Astrocyte of the hippocampus (primary cell): ENCODE measurements at places on chromosomes 12 and 14.

DNA sequence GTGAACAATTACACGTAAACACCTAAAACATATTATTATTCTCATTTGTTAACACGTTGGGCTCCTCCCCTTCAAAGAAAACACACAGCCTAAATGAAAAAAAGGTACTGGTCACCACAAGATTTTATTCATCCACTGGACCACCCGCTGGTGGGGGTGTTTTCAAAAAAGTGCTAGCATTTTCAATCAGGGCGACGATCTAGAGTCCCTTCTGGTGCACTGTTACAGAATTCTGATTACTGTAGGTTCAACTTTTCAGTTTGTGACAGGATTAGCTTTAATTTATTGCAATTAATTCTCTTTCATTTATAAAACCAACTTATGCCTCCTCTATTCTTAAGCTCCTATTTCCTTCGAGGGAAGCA, 443 bp downstream of the MAGOHB start:
- DNase-seq, result no peak

- DNase-seq, result no peak
Observed at GRCh38 chr12:78501825-78502224, 362.7 kb upstream of the SYT1 start.

DNA sequence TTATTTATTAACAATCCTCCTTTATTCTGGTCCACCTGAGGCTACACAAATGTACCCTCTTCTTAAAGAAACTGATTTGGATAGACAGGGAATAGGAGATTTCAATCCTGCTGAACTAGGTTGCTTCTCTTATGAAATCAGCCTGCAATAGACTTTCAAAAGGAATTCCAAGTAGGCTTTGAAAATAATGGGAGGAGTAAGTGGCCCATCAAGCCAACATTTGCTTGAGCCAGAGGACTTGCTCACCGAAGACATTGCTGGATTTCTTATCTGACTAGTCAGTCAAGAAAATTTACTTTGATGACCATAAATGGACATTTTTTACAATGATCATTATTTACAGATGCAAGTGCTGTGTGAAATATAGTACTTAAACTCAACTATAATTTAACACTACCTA, 82.8 kb upstream of the RASSF8 start:
- no peak for DNase-seq

GRCh38 chr14:34965912-34966311, 16.9 kb upstream of the SRP54 start:
- DNase-seq, result no peak
